T-helper 17 cell (primary cell): ENCODE measurements at places on chromosomes 7 and 10.

- no peak for DNase-seq
These were observed 40.2 kb downstream of the ANK3 start for GRCh38 chr10:60349426-60349825.

GRCh38 chr7:17227766-17228490 is 70.5 kb upstream of the AHR start:
- no peak for DNase-seq

- no peak for DNase-seq
These were observed 210.9 kb downstream of the INHBA start for GRCh38 chr7:41491883-41492471.

- no peak for DNase-seq
These were observed 4.5 kb upstream of the TRAPPC14 start for GRCh38 chr7:100163006-100163531.

DNA sequence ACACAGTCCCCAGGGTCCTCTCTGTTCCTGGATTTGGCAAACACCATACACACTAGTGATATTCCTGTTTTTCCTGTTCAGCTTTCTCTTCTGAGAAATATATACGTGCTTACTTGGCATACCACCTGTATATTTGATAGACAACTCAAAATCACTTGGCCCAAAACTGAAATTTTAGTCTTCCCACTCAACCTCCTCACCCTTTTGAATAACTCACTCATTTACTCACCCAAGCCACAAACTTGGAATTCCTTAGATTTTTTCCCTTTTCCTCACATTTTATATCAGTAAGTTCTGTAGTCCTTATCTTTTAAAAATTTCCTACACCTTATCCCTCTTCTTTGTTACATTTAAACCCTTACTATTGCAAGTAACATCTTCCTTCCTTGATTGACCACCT is 143.4 kb downstream of the PPP1R3A start:
- DNase-seq = no peak

DNA sequence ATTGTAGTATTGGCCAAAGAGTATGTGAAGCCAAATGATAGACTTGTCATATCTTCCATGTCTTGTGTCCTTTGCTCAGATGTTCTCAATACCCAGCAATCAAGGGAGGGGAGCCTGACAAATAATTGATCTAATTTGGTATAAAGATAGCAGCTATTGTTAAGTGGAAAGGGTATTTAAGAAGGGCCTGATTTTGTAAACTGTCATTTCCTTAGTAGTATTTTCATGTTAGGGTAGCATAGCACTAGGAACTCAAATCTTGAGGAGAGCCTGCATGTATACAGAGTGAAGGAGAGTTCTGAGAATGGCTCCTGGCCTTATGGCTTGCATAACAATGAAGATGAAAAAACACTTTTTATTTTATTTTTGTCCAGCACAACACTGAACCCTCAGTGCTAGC is 53.1 kb downstream of the GNAI1 start:
- no peak for DNase-seq

DNA sequence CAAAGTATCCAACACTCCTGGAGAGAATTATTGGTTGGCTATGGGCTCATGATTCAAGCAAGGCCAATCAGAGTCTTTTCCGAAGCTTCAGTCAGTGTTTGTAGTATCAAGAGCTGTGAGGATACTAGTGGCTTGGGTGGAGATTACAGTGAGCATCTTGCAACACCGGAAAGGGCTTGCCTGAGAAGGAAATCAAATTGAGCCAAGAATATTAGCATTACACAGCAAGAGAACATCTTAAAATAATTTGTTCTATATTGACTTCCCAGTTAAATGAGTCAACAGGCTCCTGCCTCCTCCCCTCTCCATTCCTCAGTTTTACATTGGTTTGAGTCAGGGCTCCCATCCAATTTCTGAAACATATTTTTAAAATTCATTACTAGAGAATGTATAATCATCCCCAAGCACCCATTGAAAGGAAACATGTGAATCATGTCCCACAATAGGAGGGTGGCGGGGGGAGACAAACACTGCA is 127.4 kb downstream of the ELAPOR2 start:
- no peak for DNase-seq

- DNase-seq = no peak
These were observed 39.8 kb downstream of the MINDY4 start for GRCh38 chr7:30810986-30811385.

GRCh38 chr10:125160856-125161706 is 718 bp upstream of the CTBP2 start:
- DNase-seq = no peak

- DNase-seq = no peak
These were observed 49.6 kb downstream of the SH3PXD2A start for GRCh38 chr10:103805781-103806180.

DNA sequence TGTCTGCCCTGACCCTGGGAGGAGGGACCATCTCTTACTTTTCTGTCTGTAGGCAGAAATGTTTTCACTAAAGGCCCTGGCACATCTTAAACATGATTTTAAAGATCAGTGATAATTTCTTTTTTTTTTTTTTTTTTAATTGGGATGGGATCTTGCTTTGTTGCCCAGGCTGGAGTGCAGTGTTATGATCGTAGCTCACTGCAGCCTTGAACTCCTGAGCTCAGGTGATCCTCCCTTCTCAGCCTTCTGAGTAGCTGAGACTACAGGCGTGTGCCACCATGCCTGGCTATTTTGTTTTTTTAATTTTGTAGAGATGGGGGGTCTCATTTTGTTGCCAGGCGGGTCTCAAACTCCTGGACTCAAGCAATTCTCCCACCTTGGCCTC is 65.3 kb downstream of the RBM20 start:
- no peak for DNase-seq

DNA sequence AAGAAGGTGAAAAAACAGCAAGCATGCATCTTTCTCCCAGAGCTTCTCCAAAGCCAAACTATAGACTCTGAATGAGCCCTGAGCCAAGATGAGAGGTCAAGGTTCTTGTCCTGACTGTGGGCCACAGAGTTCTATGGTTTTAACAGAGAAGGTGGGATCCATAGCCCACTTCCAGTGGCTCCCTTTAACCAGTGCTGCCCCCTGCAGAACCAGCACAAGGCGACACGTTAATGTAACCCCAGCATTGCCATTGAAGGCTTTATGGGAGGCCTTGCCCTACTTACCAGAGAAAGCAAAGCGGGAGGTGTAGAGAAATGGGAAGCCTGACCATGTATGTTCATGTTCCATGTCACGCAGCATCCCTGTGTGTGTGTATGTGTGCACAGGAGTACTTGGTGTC is 243.6 kb downstream of the PRPF18 start:
- no peak for DNase-seq

GRCh38 chr7:37216156-37216852 is 232.4 kb downstream of the ELMO1 start:
- DNase-seq = no peak

DNA sequence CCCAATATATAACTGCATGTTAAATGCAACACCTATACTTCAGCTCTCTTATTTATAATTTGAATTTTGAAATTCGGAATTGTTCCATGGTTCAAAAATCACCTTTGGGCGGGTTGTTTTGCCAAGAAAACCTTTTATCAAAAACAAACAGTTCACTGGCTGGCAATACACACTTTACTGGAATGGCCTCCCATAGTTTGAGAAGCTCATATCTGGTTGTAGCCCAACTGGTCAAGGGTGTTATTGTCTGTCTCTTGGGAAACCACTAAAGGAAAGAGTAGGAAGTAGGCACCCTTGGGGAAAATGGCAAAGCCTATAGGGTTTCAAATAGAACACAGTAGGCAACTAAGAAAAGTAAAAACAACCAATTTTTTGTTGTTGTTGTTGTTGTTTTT is 117.9 kb downstream of the HIPK2 start:
- no peak for DNase-seq

GRCh38 chr7:3482147-3482921 is 181.3 kb downstream of the SDK1 start:
- DNase-seq = no peak

- DNase-seq = no peak
These were observed 50.4 kb upstream of the ZNF365 start for GRCh38 chr10:62323751-62324150.

- no peak for DNase-seq
These were observed 540.3 kb upstream of the MGMT start for GRCh38 chr10:128926711-128927110.

DNA sequence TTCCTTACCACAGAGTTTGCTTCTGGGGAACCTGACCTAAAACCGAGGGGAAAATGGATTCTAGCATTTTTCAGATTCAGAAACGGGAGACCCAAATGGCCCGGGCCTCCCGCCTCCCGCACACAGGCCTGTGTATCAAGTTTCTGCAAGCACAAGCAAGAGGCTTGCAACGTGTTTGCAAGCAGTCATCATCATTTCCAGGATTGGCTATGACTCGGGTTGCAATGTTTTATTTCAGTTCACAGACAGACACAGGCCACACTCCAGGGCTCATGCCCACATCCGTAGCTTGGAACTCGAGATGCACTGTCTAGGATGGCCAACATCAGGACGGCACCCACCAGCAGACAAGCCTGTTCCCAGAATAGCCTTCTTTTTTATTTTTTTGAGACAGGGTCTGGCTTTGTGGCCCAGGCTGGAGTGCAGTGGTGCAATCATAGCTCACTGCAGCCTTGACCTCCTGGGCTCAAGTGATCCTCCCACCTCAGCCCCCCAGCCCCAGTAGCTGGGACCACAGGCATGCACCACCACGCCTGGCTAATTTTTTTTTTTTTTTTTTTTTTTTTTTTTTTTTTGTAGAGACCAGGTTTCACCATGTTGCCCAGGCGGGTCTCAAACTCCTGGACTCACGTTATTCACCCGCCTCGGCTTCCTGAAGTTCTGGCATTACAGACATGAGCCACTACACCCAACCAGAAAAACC is 68.1 kb upstream of the FOXK1 start:
- DNase-seq = no peak

DNA sequence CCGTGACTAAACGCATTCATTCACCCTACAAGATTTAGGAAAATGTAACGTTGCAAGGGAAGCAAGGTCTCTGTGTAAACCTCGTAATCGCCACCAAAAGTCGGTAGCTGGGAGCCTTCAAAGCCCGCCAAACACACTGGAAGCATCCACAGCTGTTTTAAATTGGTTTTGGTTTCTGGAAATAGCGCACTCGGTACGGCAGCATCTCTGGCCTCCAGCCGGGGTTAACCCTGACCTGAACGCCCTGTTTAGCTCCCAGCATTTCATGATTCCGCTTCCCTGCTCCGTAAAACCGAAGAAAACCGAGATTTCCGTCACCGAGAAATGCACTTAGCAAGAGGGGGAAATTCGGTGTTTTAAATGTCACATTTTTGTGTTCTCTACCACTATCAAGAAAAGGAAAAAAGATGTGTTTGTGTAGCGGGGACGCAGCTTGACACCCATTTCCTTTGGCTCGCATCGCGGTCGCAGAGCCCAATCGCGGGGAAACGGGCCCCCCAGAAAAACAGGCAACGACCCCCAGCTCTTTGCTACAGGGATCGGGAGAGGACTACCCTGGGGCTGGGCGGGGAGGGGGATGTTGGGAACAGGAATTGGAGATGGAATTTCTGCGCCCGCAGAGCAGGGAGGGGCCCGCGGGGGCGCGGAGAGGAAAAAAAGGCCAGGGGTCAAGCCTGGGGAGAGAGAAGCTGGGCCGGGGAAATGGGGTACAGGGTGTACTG is 646 bp downstream of the SGCE start:
- no peak for DNase-seq

DNA sequence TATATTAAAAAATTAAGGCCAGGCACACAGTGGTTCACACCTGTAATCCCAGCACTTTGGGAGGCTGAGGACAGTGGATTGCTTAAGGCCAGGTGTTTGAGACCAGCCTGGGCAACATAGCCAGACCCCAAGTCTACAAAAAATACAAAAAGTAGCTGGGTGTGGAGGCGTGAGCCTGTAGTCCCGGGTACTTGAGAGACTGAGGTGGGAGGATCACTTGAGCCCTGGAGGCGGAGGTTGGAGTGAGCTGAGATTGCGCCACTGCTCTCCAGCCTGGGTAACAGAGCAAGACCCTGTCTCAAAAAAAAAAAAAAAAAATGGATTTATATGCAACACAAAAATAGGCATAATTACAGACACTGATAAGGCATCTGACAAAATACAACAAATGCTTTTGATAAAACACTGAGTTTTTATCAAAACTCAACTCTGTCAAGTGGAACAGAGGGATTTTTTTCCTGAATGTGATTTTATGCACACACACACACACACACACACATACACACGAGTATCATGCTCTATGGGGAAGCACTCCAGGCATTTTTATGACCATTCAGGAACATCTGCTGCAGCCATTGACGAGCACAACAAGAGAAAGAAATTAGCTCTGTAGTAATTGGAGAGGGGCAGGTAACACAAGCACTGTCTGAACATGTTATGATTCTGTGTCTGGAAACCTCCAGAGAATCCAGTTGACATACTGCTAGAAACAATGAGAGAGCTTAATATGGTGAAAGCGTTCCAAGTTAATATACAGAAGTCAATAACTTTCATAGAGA is 193.1 kb downstream of the WDR37 start:
- no peak for DNase-seq

- DNase-seq = no peak
These were observed at the start of gene TNS3 for GRCh38 chr7:47581804-47582763. Gene TNS3, minus strand, starts transcription at chr7:47582111. Its CDS starts 142,475 bp downstream, at chr7:47439636.

DNA sequence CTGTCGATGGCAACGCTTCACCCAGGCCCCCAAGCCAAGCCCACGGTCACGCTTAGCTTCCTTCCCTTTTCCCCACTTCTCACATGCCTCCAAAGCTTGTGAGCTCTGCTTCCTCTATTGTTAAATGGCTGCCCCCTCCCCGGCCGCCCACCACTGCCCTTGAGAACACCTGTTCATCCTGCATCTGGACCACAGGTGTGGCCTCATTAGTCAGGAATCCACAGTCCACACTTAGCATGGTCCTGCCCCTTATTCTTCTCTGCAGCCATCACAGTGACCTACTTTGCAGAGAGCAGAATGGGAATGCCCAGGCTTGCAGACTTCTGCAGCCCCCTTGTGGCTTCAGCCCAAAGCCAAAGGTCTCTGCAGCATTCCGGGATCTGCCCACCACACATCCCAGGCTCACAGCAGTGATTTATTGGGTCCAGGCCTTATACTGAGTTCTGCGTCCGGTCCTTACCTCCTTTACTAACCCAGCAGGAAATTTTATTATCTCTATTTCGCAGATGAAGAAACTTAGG is 66.9 kb downstream of the PTPRE start:
- no peak for DNase-seq

GRCh38 chr10:110286841-110287240 is 17.9 kb downstream of the SMNDC1 start:
- DNase-seq = no peak

DNA sequence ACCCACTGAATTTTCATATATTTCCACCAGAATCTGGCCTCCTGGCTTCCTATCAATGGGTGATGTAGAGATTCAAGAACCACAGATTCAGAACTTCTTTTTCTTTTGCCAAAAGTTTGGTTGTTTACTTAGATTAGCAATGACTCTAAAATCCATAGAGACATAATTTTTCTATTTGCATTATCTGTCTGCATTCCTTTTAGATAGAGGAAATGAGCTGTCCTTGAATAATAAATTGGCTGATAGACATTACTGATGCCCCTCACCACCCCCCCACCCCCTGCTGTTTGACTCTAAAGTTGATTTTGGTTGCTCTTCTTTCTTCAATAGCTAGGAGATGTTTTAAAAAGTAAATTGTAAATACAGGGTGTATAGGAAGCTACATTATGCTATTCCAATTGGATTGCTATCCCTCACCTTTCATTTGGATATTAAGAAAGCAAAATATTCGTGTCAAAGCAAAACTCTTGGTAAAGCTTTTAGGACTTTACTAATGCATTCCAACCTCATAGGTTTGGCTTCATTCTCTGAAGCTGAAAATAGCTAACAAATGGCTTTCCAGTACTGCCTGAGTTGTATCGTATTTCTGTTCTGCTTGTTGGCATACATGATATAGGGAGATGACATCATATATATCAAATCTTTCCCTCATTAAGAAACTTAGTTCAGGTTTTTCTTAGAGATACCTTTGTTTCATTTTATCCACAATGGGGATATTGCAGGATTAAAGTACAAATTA is 606.0 kb downstream of the ARL4A start:
- no peak for DNase-seq

GRCh38 chr10:50846753-50847152 is 38.7 kb downstream of the A1CF start:
- DNase-seq = no peak
